ENCODE measurements at places on chromosomes 4 and X. TPM values are rescaled to one million over a fixed set of nuclear protein-coding genes. Genes with fewer than 3 reads are reported as not detected.

GASK1B gene
- 38.6 TPM for total RNA-seq

SYNPO2 gene
- 56.5 TPM for total RNA-seq

TMPRSS11A gene
- not detected for total RNA-seq

MAGEA3 gene
- not detected for total RNA-seq

ENOPH1 gene
- 30.3 TPM for total RNA-seq

MAP7D2 gene
- total RNA-seq, result 0.76 TPM

GPRASP2 gene
- total RNA-seq, result 11.4 TPM

MTMR8 gene
- total RNA-seq, result 2.7 TPM

- H3K4me3 ChIP-seq, result no peak overlapping the region
- no peaks in the 10 kb centered on the region for H3K27me3 ChIP-seq
Measured at GRCh38 chrX:40131654-40132337, 34.0 kb upstream of the BCOR start.

DNA sequence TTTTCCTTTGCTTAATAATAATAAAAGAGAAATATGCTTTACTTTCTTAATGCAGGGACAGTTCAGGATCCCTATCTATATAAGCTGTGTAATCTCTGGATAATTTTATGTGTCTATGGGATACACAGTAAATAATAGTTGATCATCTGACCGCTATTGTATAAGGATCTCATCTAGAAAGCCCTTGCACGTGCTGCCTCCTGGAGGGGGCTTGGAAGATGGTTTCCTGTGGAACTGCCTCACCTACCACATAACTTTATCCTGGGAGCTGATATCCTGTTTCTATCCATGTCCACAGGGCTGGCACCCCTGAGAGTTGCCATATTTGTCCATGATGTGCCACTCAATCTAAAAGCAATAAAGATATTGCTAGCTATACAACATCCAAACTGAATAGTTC is 139.3 kb upstream of the FRMPD4 start:
- H3K4me3 ChIP-seq, result no peak overlapping the region
- no peak overlapping the region for H3K27ac ChIP-seq
- H3K4me1 ChIP-seq, result no peaks in the 10 kb centered on the region
- no peaks in the 10 kb centered on the region for H3K36me3 ChIP-seq

DNA sequence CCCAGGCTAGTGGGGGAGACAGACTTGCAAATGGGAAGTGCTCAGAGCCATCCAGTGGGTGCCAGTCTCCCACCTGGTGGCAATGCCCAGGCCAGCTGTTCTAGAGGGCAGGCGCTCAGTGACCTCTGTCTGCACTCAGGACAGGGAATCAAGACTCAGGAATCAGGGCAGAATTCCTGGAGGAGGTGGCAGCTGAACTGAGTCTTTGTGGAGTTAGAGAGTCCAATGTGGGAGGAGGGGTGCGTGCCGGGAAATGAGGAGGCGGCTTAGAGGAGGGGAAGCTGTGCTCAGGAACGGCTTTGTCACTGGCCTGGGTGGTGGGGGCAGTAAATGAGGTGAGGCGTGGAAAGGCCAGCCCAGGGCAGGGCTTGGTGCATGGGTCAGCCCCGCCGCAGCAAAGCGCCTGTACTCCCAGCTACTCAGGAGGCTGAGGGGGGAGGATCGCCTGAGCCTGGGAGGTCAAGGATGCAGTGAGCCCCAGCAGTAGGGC is 31.3 kb upstream of the SORCS2 start:
- H3K27me3 ChIP-seq, result no peaks in the 10 kb centered on the region
- H3K27ac ChIP-seq, result no peak overlapping the region
- H3K4me3 ChIP-seq, result no peak overlapping the region
- peaks cover 5% of the 10 kb centered on the region for H3K4me1 ChIP-seq
- DNase-seq, result peak; percentile 47

- H3K36me3 ChIP-seq, result no peaks in the 10 kb centered on the region
- no peak within 1 kb of the TSS for H3K27ac ChIP-seq
- H3K4me3 ChIP-seq, result no peak within 1 kb of the TSS
- no peaks in the 10 kb centered on the region for H3K4me1 ChIP-seq
- no peak for DNase-seq
Measured at GRCh38 chr4:4226606-4227438, at the start of gene OTOP1. Gene OTOP1 (minus strand): TSS chr4:4226929. CDS start chr4:4226864, 65 bp downstream.

DNA sequence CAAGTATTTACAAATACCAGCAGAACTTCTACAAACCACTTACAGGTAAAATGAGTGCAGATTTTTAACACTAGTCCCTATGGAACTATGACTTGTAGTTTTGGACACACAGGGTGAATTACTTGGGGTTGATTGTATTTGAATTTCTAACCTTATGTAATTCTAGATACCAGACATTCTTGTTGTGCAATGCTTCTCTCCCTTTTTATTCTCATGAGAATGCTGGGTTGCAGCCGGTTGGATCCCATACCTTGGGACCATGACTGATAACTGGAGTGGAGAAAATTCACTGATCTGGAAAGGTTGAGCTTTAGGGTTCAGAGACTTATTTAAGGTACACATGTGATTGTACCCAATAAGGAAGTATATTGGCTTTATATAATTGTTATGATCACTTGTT is 8.8 kb downstream of the TET2 start:
- H3K36me3 ChIP-seq, result no peaks in the 10 kb centered on the region
- H3K27ac ChIP-seq, result no peak overlapping the region
- DNase-seq, result no peak
- no peaks in the 10 kb centered on the region for H3K4me1 ChIP-seq
- H3K4me3 ChIP-seq, result no peak overlapping the region
- no peaks in the 10 kb centered on the region for H3K27me3 ChIP-seq

DNA sequence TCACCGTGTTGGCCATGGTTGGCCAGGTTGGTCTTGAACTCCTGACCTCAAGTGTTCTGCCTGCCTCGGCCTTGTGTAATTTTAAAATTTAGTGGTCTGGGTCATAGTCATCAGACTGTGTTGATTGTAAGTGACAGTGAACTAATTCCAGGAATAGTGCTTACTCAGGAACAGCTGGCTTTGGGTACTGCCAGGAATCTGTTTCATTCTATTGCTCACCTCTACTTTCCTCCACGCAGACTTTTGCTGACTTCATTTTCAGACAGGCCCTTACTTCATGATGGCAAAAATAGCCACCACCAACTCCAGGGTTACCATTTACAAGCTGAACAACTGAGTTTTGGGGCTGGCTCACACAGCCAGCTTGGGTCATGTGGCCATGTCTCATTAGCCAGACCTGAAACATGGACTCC is 54.6 kb downstream of the FNIP2 start:
- H3K4me3 ChIP-seq, result no peak overlapping the region
- H3K27me3 ChIP-seq, result no peaks in the 10 kb centered on the region
- no peak for DNase-seq
- peak overlapping the region; percentile 91 for H3K27ac ChIP-seq
- no peaks in the 10 kb centered on the region for H3K36me3 ChIP-seq

- no peak for DNase-seq
- H3K4me1 ChIP-seq, result no peaks in the 10 kb centered on the region
- no peaks in the 10 kb centered on the region for H3K27me3 ChIP-seq
- no peak overlapping the region for H3K4me3 ChIP-seq
- no peaks in the 10 kb centered on the region for H3K36me3 ChIP-seq
Measured at GRCh38 chr4:146051223-146051622, 112.6 kb upstream of the ZNF827 start.

GRCh38 chr4:138902705-138903104 is 112.9 kb upstream of the NOCT start:
- no peak overlapping the region for H3K27ac ChIP-seq
- H3K4me3 ChIP-seq, result no peak overlapping the region
- DNase-seq, result no peak
- no peaks in the 10 kb centered on the region for H3K36me3 ChIP-seq
- no peaks in the 10 kb centered on the region for H3K4me1 ChIP-seq

- no peaks in the 10 kb centered on the region for H3K27me3 ChIP-seq
- H3K27ac ChIP-seq, result no peak overlapping the region
- H3K4me1 ChIP-seq, result no peaks in the 10 kb centered on the region
- H3K4me3 ChIP-seq, result no peak overlapping the region
Measured at GRCh38 chr4:42855779-42856178, 36.7 kb upstream of the GRXCR1 start.

GRCh38 chrX:147832707-147833348 is 78.9 kb upstream of the FMR1 start:
- no peak for DNase-seq
- H3K27ac ChIP-seq, result no peak overlapping the region
- H3K4me3 ChIP-seq, result no peak overlapping the region
- no peaks in the 10 kb centered on the region for H3K36me3 ChIP-seq
- H3K4me1 ChIP-seq, result no peaks in the 10 kb centered on the region

GRCh38 chrX:113300580-113300979 is 459.9 kb upstream of the AMOT start:
- DNase-seq, result no peak
- H3K4me3 ChIP-seq, result no peak overlapping the region
- no peaks in the 10 kb centered on the region for H3K27me3 ChIP-seq
- H3K4me1 ChIP-seq, result no peaks in the 10 kb centered on the region

- H3K27ac ChIP-seq, result no peak overlapping the region
- no peaks in the 10 kb centered on the region for H3K27me3 ChIP-seq
- no peak for DNase-seq
- no peaks in the 10 kb centered on the region for H3K36me3 ChIP-seq
Measured at GRCh38 chr4:4765811-4766210, 93.7 kb upstream of the MSX1 start.

DNA sequence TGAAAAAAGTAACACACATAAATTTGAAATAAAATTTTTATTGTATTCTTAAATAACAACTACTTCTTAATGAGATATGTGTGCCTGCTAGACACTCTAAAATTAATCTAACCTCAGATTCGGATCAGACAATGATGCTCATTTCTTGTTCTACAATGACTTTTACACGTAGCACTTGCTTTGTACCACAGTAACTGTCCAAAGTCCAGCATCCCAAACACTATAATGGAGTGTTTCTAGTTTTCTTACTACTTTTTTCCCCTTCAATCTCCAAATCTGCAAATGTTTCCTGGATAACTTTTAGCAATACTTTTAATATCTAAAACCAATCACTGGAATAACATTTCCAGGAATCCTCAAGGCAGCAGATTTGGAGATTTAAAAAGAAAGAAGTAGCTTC is 75.9 kb downstream of the ADGRA3 start:
- no peak overlapping the region for H3K27ac ChIP-seq
- DNase-seq, result no peak
- H3K4me1 ChIP-seq, result no peaks in the 10 kb centered on the region
- no peak overlapping the region for H3K4me3 ChIP-seq

DNA sequence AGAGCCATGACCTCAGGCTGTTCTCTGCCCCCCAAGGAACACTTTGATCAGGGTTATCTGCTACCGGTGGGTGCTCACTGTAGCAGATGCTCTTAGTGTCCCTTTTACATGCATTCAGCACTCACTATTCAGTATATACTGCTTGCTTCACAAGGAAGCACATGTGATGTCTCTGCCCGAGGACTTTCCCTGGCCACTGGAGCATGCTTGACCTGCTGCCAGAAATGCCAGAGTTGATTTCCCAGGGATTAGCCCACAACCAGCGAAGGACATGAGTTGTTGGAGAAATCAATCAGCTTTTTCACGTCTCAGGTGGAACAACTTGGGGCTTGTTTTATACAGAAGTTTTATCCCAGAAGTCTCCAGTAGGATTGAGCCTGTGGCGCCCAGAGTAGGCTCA is 51.2 kb upstream of the RPS6KA3 start:
- no peaks in the 10 kb centered on the region for H3K4me1 ChIP-seq
- H3K36me3 ChIP-seq, result no peaks in the 10 kb centered on the region
- no peak for DNase-seq
- peaks cover 4% of the 10 kb centered on the region for H3K27me3 ChIP-seq

DNA sequence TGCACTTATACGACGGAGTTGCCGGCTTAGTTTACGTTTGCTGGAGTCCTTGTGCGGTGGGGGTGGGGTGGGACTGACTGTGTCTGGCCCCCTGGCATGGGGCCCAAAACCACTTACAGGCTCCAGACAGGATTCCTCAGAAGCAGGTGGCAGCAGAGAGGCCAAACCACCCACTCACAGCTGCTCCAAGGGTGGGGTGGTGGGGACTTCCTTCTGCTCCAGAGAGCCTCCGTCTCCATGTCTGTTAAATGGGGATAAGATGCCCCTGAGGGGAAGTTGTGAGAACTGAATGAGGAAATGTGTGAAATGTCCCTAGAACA is 36.7 kb downstream of the PSAPL1 start:
- H3K27ac ChIP-seq, result no peak overlapping the region
- H3K36me3 ChIP-seq, result no peaks in the 10 kb centered on the region
- DNase-seq, result no peak
- no peaks in the 10 kb centered on the region for H3K4me1 ChIP-seq
- no peaks in the 10 kb centered on the region for H3K27me3 ChIP-seq

DNA sequence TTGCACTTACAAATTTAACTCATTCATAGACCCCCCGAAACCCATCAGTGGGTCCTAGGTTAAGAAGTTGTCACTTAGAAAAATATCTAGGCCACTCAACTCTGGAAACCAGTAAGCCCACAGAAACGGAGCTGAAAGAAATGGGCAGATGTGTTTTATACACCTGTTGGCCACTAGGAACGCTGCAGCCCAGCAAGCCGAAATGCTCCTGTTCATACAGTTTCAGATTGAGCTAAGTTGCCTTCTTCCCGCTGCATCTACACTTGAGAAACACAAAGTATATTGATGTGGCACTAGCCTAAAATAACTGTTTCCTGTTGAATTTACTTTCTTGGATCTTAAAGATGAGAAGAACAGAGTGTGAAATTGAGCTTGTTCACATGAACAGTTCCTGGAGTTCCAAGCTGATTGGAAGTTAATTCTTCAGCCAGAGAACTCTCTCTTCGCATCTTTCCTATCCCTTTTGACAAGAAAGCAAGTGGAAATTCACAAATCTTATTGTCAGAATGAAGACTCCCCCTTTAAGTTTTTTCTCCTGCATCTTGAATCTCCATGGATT is 174.1 kb downstream of the RBMX2 start:
- DNase-seq, result peak; percentile 34
- no peak overlapping the region for H3K4me3 ChIP-seq
- H3K27ac ChIP-seq, result no peak overlapping the region

DNA sequence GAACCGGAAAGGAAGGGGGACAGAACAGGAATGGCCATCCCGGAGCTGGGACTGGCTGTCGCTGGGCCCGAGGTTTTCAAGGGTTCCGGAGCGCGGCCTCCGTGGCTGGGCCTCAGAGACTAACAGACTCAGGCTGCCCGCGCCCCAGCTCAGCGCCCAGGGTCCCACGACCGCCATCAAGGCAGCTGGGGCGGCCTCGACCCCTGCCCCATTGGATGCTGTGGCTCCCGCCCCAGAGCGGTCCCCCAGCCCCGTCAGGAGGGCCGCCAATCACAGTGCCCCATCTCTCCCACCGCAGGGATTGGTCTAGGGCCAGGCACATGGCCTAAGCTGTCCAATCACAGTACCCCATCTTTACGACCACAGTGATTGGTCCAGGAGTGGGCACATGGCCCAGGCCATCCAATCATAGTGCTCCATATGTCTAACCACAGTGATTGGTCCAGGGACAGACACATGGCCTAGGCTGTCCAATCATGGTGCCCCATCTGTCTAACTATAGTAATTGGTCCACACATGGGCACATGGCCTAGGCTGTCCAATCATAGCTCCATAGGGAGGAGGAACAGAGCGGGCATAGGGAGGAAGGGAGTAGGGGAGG is 105.3 kb upstream of the NKX1-1 start:
- DNase-seq, result peak; percentile 41
- H3K27ac ChIP-seq, result no peak overlapping the region
- H3K27me3 ChIP-seq, result peaks cover 25% of the 10 kb centered on the region
- H3K36me3 ChIP-seq, result no peaks in the 10 kb centered on the region

Data from kidney (tissue), 22 donors.